ENCODE measurements at places on chromosomes 12 and 14. TPM values are rescaled to one million over a fixed set of nuclear protein-coding genes. Genes with fewer than 3 reads are reported as not detected.
A peak's percentile ranks its signal among the peaks of the same experiment; 100 is the strongest.

DNA sequence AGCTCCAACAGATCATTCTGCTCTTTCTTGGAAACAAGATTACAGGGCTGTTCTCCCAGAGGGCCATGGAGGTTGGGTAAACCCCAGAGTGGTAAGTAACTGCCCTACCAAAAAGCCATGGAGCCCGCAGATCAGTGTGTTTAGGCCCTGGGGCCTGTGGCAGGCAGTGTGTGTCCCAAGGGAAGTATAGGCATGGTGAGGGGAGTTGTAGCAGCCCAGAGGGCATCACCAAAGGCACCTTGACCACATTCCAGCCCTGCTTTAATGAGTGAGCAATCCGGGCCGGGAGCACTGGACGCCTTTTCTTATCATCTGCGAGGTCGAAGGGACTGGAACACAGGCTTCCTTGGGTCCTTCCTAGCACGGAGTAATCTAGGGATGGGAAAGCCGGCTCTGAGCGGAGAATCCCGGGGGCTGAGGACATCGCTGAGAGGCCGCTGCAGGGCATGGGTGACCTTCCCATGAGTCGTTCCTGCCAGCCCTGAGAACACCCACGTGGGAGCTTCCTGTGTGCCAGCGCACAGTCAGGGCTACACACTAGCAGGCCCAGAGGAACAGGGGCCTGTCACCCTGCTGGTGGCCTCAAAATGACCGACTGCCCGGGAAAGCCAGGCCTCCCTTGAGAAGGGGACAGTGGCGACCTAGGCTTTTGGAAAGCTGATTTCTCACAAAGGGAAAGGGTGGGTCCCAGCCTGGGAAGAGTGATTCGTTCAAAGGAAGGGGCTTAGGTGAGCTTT is 91.3 kb downstream of the NINJ2 start:
- peaks cover 6% of the 10 kb centered on the region for H3K27me3 ChIP-seq
- no peak for DNase-seq
- H3K36me3 ChIP-seq, result no peaks in the 10 kb centered on the region
- H3K27ac ChIP-seq, result no peak overlapping the region
- no peak overlapping the region for H3K4me3 ChIP-seq

GRCh38 chr14:79510659-79511058 is 700.6 kb downstream of the DIO2 start:
- no peak for DNase-seq
- no peaks in the 10 kb centered on the region for H3K36me3 ChIP-seq
- H3K4me3 ChIP-seq, result no peak overlapping the region
- no peak overlapping the region for H3K27ac ChIP-seq
- no peaks in the 10 kb centered on the region for H3K27me3 ChIP-seq

DNA sequence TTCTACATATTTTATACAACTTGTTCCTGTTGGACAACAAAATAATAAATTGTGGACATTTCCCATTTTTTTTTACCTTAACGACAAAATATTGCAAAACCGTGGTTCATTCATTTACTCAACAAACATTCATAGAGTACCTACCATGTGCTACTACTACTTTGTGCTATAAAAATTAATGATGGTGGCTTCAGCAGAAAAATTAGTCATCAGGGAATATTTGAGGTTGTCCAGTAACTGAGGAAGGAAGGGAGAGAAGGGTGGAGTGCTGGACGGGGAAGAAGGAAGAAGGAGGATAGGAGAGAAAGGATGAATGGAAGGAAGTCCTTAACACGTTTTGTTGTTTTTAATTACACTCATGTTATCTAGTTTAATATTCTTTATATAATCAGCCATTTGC is 53.7 kb downstream of the PPFIBP1 start:
- H3K27me3 ChIP-seq, result no peaks in the 10 kb centered on the region
- no peak overlapping the region for H3K4me3 ChIP-seq
- H3K4me1 ChIP-seq, result no peaks in the 10 kb centered on the region
- H3K36me3 ChIP-seq, result no peaks in the 10 kb centered on the region
- DNase-seq, result no peak

GRCh38 chr12:95116773-95117172 is 43.4 kb upstream of the NR2C1 start:
- peak overlapping the region; percentile 40 for H3K27ac ChIP-seq
- no peak overlapping the region for H3K4me3 ChIP-seq
- H3K4me1 ChIP-seq, result peaks cover 29% of the 10 kb centered on the region
- peaks cover under 1% of the 10 kb centered on the region for H3K36me3 ChIP-seq

Gene RILPL2
- total RNA-seq, result 1.4 TPM

Gene RABGGTA
- 20.7 TPM for total RNA-seq

Gene KRT85
- not detected for total RNA-seq

Gene ZDHHC22
- 29.3 TPM for total RNA-seq

Data from GM23338 (cell line).